ENCODE measurements at places on chromosomes 6 and 20.

DNA sequence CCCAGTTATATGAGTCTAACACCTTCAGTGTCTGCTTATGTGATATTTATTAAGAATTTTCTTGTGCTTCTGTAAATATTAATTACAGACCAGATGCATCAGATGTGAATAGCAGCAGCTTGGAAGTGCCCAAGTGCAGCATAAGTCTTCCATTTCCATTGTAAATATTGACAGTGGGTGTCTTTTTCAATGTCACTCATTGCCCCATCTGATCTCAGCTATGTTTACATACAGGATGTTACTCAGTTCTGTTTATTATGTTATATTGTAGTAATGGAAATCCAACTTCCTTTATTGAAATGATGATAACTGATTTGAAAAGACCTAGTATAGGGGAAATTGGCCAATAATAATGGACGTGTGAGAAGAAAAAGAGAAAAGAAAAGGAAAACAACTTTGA, 296.7 kb downstream of the SAMD5 start:
- DNase-seq: no peak

DNA sequence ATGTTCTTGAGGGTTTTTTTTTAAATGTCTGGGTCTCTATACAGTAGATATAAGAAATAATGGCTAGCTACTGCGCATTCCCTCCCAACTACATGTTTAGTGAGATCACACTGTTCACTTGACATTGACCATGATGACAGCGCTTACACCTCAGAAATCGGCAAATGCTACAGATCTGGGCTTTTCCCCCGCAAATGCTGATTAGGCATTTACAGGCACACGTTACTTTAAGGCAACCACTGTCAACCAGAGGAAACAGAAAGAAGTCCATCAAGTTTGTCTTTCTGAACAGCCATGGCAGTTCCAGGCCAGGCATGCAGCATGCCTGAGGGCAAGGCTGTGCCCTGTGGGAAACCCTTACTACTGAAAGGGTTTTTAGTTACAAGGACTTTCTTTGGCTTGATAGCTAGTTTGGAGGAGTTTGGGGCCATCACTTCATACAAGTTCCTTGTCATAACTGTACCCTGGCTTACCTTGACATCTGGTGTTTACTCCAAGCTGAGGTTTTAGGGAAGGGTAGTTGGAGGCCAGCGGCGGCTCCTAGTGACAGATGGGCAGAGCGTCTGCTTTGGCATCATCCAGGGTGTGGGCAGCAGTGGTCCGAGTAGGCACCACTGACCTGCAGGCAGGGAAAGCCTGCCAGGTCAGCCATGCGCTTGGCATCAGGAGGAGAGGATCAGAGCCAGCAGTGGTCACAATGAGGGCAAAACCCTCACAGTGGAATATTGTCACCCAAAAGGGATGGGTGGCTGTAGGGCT, 43.0 kb downstream of the CFAP61 start:
- no peak for DNase-seq

- DNase-seq: no peak
Measured at GRCh38 chr6:1606780-1607515, 2.8 kb upstream of the FOXC1 start.

DNA sequence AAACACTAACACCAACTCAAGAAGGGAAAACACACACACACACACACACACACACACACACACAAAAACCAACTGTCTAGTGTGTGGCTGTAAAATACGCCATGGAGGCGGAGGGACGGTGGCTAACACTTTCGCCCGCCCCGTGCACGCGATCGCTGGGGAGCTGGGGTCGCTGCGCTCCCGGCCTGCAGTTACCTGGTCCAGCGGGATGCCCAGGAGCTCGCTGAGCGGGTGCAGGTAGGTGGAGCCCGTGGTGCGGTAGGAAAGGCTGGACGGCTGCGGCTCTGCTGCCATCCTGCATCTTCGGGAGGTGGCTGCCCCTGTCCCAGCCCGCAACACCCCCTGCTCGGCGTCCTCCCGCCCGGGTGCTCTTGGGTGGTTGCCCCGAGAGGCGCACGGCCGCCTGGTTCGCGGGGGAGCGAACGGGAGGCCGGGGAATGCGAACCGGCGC, 303 bp downstream of the MBOAT1 start:
- peak; percentile 20 for DNase-seq

DNA sequence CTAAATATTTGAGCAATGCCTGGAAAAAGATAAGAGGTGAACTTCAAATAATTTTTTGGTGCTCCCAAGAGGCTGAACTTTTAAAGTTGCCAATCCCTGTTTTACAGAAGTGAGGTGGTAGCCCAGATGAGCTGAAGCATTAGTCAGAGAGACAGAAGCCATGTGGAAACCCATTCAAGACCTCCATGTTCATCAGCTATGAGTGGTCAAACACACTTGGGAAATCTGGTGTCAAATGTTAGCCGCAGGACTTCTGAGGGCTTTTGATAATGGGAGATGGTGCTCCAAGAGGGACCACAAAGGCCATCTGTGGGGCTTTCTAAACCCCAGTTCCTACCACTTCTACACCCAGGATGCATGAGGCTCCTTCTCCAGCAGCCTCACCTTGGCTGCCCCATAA, 77.5 kb upstream of the MRPS10 start:
- no peak for DNase-seq

GRCh38 chr20:50311308-50312001, 120.8 kb downstream of the CEBPB start:
- no peak for DNase-seq

- no peak for DNase-seq
Measured at GRCh38 chr20:11546939-11547338, 370.8 kb upstream of the BTBD3 start.

GRCh38 chr6:52522655-52523054, 54.2 kb downstream of the TRAM2 start:
- no peak for DNase-seq

GRCh38 chr6:89302195-89302770, 12.8 kb downstream of the GABRR2 start:
- no peak for DNase-seq

- no peak for DNase-seq
Measured at GRCh38 chr6:53282741-53283140, 66.0 kb downstream of the ELOVL5 start.

GRCh38 chr6:126010040-126010439, 23.7 kb downstream of the TRMT11 start:
- no peak for DNase-seq

DNA sequence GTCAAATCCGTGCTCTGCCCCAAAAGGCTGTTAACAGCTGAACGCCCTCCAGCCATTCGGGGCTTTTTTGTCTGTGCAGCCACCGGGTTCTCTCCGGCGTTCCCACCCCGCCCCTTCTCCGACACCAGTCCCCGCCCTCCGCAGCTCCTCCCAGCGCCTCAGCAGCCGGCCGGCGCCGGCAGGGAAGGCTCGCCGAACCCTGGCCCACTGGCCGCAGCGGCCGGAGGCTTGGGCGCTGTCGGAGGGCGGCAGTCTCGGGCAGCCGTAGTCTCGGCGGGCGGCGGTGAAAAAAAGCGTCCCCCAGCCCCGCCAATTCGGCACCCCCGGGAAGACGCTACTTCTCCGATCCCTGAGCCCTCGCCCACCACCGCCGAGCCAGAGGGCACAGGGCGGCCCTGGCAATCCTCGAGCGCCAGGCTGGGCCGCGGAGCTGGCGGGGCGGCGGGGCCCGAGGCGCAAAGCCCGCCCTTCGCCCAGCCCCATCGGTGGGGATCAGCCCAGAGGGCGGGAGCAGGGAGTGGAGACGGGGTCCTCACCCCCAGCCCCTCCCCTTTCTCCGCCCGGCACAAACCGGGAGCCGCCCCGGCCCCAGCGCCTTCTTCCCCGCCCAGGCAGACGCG, at the start of gene SESN1:
Gene SESN1, minus strand, starts transcription at position 431 of the 620 bp plus-strand sequence. CDS start 773 bp downstream, outside the sequence.
- peak; percentile 88 for DNase-seq

- DNase-seq: no peak
Measured at GRCh38 chr6:123659960-123660748, 23.4 kb upstream of the TRDN start.

GRCh38 chr6:117512056-117512828, 29.8 kb downstream of the DCBLD1 start:
- no peak for DNase-seq

- DNase-seq: no peak
Measured at GRCh38 chr6:14705841-14706377, 540.0 kb upstream of the JARID2 start.

- no peak for DNase-seq
Measured at GRCh38 chr6:168440520-168441433, at the start of gene SMOC2. Gene SMOC2 (plus strand): TSS chr6:168441184. CDS start chr6:168441371, 187 bp downstream.

DNA sequence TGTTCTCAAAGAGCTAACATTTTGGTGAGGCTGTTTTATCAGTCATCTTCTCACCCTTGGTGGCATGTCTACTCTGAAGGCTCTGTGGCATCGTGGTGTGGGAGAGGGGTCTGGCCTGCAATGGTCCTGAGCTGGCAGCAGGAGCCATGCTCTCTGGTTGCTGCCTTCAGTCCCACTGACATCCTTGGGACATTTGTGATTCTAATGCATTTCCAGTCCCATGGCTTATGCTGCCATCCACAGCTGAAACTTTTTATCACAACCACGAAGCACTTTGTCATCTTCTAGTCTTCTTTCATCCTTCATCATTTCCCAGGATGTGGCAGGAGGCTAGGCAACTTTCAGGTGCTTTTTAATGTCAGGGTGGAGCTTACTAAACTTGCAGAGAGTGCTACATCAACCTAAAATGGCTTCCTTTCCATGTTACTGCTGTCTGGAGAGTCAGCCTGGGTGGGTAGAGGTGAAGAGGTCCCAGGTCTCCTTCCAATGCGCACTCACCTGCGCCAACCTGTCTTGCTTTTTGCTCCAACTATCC, 77.1 kb downstream of the GPR63 start:
- DNase-seq: no peak

DNA sequence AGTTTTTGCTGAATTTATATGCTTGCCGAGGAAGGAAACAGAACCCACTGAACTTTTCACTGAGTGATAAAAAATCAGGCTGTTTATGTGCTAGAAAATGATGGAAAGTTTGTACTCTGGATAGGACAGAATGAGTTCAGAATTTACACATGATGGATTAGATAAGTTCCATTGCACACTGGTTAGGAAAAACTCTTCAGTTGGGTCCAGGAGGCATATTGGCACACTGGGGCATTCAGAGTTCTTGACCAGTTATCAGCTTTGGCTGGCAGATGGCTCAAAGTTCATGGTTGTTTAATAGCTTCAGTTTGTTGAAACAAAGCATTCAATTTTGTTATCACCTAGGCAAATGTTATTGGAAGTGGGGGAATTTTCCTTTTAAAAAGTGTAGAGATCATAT, 613.3 kb upstream of the SYNCRIP start:
- no peak for DNase-seq

DNA sequence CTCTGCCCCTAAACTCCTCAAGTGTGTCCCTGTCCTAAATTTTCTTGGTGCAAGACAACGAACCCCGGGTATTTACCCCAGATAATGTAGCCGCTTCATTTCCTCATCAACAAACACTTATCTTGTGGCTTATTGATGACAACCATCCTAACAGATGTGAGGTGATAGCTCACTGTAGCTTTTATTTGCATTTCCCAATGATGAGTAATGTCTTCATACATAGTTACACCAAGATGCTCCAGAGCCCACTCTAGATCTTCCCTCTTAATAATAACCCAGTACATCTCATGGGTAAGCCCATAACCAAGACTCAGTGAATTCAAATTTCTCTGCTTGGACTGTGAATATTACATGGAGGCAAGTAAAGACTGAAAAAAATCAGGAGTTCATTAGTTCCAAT, 48.2 kb upstream of the BEND6 start:
- DNase-seq: no peak

- no peak for DNase-seq
Measured at GRCh38 chr6:7546020-7546369, 4.5 kb downstream of the DSP start.

Measured in CD4-positive, alpha-beta T cell treated with Interferon alpha-2 for 1 hour (primary cell).